ENCODE measurements at places on chromosomes 12 and 14.

GRCh38 chr12:91422811-91423692, 240.4 kb upstream of the DCN start:
- DNase-seq = no peak

- no peak for DNase-seq
Measured at GRCh38 chr12:4203772-4204376, 69.7 kb upstream of the CCND2 start.

DNA sequence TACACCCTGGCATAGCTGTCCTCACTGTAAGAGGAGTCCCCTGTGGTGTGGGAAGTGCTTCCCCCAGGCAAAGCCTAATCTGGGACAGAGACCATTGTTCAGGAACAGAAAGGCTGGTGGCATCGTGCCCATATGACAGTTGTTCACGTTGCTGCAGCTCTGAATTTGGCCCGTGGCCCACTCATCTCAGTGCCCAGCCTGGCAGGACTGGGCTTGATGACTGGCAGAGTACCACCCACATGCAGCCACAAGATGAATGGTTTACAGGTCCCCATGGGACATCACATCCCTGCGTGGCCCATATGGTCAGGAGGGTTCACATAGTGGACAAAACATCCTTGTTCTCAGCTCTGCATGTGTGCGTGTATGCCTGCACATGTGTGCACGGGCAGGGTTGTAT, 17.5 kb downstream of the IQSEC3 start:
- no peak for DNase-seq

- DNase-seq = no peak
Measured at GRCh38 chr12:119052001-119052400, 70.7 kb downstream of the SRRM4 start.

GRCh38 chr12:49367381-49368239, at the start of gene SPATS2:
Gene SPATS2, plus strand, starts transcription at chr12:49367462. Its CDS starts 93,551 bp downstream, at chr12:49461013.
- DNase-seq = no peak

DNA sequence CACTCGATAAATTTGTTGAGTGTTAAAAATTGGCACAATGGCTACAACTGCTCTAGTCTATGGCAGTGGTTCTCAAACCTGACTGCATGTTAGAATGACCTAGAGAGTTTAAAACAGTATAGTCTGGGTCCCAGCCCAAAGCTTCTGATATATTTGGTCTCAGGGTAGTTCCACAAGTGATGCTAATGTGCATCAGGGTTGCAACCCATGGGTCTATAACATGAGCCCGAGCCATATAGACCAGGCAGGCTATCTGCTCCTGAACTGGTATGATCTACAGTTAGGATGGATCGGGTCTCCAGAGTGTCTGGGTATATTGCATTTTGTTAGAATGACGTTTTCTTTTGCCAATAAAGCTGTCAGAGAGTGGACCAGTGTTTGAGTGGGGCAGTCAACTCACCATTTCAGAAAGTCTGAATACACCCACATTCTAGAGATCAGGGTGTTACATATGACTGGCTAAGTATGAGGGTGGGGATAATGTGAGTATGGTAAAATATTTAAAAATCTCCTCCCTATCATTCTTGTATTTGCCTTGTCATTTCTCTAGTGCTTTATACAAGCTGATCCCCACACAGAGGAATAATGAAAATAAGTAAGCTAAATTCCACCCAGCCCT, 80.9 kb downstream of the FRMD6 start:
- DNase-seq = no peak

DNA sequence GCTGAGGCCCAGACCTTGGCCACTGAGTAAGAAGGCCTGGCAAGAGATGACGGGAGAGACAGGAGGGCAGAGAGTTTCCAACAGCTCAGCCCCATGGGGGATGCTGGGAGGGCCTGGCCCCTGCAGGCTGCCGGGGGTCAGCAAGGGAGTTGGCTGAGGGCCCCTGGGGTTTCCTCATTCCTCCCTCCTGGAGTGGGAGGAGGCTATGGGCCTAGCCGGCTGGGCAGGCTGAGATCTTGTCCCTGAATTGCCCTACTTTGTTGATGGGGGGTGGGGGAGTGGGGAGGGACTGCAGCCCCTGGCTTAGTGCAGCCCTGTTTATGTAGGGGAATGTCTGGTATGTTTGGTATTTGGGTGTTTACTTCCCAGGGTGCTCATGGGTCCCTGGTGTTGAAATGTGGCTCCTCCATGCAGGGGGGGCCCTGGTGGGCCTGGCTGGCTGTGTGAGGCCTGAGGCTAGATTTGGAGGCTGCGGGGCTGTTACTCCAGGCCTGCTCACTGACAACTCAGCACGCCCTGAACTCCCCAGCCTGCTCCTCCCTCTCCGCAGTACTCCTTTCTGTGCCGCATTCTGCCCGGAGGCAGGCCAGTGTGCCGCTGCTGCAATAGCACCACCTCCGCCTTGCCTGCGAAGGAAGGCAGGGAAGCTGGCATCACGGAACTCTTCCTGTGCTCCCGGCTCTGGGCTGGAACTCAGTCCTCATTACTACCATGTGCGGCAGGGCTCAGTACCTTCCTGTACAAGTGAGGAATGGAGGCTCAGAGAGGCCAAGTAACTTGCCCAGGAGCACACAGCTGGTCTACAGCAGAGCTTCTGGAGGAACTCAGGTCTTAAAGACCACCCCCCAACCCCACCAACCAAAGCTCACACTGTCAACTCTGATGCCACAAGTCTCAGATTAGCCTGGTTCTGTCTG, 25.3 kb downstream of the JDP2 start:
- DNase-seq = no peak

DNA sequence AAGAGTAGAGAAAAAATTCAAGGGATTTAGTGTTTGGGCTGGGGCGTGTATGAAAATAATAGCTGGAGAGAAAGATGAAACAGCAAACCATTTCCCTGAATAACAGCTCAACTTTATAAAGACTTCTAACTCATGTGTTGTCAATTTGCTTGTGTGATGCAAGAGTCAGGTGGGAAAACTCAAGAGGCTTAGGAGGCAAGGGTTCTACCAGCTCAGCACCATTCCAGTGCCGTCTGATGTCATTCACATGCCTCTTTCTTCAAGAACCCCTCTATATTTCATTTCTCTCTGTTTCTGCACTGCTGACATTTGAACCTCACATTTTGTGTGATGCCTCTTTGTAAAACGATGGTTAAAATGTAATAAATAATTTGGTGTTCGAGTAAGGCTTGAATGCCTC, 192.2 kb downstream of the PRKD1 start:
- no peak for DNase-seq

- no peak for DNase-seq
Measured at GRCh38 chr12:40154381-40154780, 48.5 kb upstream of the SLC2A13 start.

DNA sequence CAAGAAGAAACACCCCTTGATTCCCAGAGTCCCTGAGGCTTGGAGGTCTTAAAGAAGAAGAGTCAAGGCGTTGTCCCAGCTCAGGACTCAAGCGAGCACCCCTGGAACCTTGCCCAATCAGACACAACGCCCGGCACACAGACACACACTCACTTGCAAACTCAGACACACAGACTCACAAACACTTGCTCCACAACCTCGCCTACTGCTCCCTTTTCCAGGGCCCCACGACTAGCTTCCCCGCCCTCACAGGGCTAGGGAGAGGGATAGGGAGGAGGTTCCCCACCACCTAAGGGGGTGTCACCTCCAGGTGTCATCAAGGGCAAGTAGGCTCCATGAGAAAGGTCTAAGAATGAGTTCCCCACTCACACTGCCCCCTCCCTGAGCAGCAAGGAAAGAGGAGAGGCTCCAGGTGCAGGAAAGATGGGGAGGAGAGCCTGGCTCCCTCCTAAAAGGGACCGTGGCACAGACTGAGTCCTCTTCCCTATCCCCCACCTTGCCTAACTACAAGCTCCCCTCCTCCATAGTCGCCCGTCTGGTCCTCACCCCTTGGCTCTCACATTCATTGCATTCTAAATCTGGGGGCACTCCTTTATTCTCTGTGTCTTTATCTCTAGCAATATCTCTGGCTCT, 717 bp downstream of the WNT10B start:
- DNase-seq = no peak

GRCh38 chr14:73264885-73265720, 27.8 kb downstream of the PAPLN start:
- DNase-seq = no peak

DNA sequence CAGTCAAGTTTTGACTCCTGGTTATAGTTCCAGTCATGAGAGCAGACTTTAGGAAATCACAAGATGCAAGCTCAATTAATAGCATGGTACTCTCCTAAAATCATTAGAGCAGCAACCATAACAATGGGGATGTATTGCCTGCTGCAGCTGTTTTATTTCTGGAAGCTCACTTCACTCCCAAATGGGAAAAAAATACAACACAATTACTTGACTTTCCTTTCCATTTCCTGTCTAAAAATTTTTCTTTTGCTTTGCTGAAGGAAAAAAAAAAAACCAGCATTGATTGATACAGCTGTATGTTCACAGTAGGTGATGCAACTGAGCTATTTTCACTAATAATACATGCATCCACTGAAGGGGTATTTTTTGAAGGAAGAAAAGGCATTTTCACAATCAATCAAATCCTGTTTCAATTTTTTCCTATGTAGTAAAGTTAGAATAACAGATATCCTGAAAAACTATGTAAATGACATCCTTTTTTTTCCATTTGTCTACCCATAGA, 143.9 kb upstream of the NOVA1 start:
- DNase-seq = no peak

DNA sequence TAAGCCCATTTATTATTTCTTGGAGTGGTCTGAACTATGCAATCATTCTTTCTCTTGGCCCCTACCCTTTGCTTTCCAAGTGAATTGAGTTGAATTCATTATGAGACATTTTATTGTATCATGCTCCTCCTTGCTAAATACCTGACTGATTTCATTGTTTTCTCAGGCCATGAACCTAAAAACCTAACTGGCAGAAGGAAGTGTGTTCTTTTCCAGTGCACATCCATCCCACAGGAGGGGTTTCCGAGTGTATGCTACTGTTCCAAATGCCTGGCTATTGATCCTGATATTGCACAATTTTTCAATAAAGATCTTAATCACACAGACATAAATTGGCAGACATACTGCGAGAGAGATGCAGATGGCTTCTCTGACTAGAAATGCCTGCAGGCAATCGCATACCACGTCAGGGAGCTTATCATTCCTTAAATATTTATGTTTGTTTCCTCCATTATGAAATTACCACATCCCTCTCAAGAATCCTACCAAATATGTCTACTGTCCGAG, 162.2 kb upstream of the EGLN3 start:
- no peak for DNase-seq

- DNase-seq = no peak
Measured at GRCh38 chr14:98014851-98015615, 1217.9 kb downstream of the VRK1 start.

DNA sequence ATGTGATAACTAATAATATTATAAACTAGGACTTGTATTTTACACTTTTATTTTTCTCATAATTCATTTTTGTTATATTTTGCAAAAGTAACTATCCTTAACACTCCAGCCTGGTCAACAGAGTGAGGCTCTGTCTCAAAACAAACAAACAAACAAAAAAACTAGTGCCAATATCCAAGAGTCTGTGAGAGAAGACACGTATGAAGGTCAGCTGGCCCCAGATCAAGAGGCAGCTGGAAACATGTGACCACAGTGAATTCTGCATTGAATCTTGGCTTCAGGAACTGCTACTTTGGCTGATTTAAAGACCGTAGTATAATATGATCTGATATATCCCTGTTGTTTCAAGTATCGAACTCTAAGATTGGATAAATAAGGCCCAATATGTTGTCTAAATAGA, 47.0 kb downstream of the ESR2 start:
- DNase-seq = no peak

DNA sequence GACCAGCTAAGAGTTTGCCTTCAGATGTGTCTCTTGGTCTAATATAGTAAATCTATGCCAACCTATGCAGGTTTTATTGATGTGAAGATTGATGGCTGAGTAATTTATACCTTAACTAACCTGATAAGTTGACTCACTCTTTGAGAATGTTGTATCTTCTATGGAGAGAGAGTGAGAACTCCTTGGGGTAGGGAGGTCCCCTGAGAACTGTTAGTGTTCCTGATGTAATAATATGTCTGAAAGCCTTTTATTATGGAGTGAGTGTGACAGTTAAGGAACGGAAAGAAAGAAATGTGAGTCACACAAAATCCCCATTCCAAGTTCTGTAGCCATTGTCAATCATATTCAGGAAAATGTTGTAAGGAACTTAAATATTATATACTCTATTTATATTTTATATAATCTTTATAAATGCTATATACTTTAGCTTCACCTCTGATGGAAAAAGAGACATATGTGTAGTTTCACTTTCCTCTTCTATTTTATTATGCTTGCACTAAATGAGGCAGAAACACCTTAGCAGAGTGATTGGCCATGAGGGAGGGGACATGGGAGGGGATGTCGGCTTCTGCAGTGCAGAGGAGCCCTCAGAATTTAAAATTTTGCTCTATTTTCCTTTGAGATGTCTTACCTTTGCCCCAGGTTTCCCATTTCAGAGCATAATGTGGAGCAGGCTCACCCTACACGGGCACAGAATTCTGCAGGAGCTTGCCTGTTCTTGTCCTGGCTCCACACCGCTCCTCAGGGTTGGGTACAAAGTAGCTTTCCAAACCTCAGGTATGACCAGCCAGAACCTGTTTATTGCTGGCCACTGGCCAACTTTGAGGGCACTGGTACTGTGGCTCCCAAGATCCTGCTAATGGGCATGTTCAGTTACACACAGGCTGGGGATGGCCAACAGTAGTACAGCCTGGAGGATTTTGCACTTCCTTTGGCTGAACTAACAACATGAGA, 57.7 kb downstream of the ARF6 start:
- no peak for DNase-seq

DNA sequence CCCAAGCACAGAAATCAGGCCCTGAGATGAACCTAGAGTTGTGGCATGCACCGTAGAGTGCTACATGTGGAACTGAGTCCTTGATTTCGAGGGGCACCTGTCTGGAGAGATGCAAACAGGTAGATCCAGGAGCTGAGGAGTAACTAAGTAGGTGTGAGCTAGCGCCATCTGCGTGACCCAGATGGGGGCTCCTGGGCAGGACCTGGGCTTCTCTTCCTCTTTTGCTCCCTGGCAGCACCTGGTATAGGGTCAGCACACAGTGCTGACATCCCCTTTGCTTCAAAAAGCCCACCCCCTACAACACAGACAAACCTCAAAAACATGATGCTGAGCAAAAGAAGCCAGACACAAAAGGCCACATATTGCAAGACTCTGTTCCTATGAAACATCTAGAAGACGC, 65.8 kb downstream of the PITPNM2 start:
- no peak for DNase-seq

GRCh38 chr12:114166362-114166761, 200.2 kb upstream of the RBM19 start:
- DNase-seq = no peak

DNA sequence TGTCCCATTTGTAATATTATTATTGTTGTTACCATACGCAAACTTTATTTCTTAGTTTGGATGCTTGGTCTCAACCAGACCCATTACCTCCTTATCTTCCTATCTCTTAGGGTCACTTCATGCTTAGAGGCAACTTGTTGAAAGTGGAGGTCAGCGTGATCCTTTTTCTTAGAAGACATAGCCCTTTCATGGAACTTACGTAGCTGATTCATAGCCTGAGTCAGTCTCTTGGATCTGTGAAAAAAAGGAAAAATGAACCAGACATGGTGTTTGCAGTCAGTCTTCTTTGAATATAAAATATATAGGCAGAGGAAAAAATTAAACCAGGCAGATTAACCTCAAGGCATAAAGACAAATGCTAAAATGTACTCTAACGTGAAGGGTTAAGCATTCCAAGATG, 613.7 kb downstream of the DIO2 start:
- no peak for DNase-seq
